Posterior cingulate gyrus (tissue), 11 donors: ENCODE measurements at places on chromosomes 12 and 14.

DNA sequence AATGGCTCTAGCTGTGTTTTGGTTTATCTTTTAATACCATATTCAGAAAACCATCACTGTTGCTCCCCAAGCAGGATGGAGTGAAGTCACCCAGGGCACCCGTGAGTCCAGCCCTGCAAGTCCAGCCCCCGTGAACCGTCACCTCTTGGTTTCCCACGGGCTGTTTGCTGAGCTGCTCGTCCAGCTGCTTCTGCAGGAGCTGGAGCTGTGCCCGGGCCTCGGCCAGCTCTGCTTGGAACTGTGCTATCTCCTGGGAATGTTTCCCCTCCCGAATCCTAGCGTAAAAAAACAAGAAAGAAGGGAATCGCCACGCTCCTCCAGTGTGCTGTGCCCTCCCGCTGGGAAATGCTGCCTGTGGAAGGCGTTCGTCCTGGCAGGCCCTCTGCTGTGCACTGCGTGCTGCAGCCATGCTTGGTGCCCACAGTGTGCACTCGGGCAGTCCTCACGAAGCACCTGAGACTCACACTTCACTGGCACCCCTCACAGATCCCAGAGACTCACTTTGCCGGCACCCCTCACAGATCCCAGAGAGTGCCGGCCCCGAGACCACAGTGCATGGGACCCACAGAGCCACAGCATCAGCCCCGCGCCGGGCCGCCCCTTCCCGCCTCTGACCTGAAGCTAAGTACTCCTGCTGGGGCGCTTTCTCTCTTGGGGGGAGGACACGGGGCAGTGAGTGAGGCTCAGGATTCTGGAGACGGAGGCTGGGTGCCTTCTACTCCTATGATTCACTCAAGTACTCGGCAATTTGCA is 15.4 kb upstream of the ANKLE2 start:
- peak; percentile 89 for DNase-seq

GRCh38 chr12:110995016-110995415 is 74.6 kb upstream of the MYL2 start:
- DNase-seq: no peak

DNA sequence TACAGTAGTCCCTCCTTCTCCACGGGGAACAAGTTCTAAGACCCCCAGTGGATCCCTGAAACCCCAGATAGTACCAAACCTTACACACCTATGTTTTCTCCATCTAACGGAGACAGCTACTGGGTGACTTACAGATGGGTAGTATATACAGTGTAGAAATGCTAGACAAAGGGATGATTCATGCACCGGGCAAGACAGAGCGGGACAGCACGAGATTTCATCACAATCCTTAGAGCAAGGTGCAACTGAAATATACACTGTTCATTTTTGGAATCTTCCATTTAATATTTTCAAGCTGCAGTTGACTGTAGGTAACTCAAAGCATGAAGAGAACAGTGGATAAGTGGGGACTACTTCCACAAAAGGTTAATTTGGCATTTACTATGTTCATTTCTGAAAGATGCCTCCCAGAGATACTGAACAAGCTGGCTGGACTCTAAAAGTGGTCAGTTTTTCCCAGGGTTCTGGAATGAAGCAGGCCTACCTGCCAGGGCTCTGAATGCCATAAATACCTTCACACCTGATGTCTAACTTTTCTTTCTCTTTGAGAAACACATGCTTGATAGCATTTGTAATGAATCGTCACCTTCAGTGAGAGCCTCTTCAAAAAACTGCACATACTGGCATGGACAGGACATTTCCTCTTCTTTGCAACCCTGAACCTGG is 127.7 kb upstream of the FOXN3 start:
- DNase-seq: no peak

DNA sequence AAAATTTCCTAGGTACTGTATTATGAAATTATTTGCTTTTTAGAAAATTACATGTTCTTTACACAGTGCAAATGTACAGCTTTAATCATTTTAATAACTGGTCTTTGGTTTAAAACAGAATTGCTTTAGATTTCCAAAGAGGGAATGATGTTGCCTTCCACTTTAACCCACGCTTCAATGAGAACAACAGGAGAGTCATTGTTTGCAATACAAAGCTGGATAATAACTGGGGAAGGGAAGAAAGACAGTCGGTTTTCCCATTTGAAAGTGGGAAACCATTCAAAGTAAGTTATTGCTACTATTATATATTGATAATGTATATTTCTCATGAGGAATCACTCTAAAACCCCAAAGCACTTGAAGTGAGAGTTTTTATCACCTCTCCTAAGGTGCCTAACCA is 13.4 kb downstream of the LGALS3 start:
- no peak for DNase-seq
